ENCODE measurements at places on chromosomes 16 and 17. TPM values are rescaled to one million over a fixed set of nuclear protein-coding genes. Genes with fewer than 3 reads are reported as not detected.

GRCh38 chr16:30947541-30947858, 1.4 kb upstream of the ORAI3 start:
- DNase-seq, result no peak
- H3K4me3 ChIP-seq, result no peak overlapping the region
- H3K4me1 ChIP-seq, result peaks cover 37% of the 10 kb centered on the region
- H3K36me3 ChIP-seq, result peaks cover 43% of the 10 kb centered on the region
- H3K27ac ChIP-seq, result peak overlapping the region; percentile 97

GRCh38 chr16:73015612-73016487, 32.1 kb downstream of the ZFHX3 start:
- no peaks in the 10 kb centered on the region for H3K27me3 ChIP-seq
- no peaks in the 10 kb centered on the region for H3K4me1 ChIP-seq
- H3K4me3 ChIP-seq, result no peak overlapping the region
- H3K36me3 ChIP-seq, result no peaks in the 10 kb centered on the region

DNA sequence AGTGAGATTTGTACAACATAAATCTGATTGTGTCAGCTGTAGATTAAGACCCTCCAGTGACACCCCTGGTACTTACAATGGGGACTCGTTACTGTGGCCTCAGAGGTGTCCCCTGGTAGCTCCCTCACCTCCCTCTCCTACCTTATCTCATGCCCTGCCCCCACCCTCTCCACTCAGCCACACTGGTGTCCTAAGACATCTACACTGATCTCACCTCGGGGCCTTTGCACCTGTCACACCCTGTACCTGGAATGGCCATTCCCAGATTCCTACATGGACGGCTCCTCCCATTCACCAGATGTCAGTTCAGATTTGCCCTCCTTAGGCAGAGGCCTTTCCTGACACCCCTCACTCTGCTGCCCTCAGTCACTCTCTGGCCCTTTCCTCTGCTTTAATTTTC, 319.3 kb downstream of the CPPED1 start:
- no peak overlapping the region for H3K4me3 ChIP-seq

- no peak overlapping the region for H3K27ac ChIP-seq
- no peak for DNase-seq
- no peaks in the 10 kb centered on the region for H3K27me3 ChIP-seq
Observed at GRCh38 chr16:80996688-80997138, 10.0 kb downstream of the CMC2 start.

DNA sequence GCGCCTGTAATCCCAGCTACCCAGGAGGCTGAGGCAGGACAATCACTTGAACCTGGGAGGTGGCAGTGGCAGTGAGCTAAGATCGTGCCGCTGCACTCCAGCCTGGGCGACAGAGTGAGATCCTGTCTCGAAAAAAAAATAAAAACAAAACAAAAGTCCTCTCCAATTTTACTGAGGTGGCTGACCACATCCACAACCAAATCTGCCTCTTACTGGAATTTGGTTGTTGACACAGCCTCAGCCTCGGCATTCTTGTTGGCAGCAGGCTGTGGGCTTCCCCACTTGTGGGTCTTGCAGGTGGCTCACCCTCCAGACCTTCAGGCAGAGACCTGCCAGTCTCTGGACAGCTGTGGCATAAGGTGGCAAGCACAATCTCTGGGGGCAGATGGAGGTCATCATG, 15.6 kb downstream of the B4GALNT2 start:
- no peak for DNase-seq
- H3K27me3 ChIP-seq, result peaks cover 22% of the 10 kb centered on the region
- no peaks in the 10 kb centered on the region for H3K36me3 ChIP-seq
- no peak overlapping the region for H3K27ac ChIP-seq
- no peaks in the 10 kb centered on the region for H3K4me1 ChIP-seq

DNA sequence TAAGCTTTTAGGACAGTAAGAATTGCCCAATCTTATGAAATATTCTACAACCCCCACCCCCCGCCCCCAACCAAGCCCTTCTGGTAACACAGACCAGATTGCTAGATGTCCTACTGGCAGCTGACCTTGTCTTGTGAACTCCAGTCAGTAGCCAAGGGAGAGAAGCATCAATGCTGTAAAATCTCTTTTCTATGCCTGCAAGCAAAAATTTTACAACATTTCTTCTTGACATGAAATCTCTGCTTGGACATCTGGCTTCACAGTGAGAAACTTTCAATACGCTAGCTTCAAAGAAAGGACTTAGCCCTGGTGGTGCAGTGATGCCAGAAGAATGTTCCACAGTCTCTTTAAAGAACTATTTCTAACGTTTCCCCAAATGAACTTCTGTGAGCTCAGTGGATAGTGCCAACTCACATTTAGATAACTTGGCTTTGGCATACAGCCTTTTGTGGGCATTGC, 169.3 kb upstream of the AXIN2 start:
- no peaks in the 10 kb centered on the region for H3K36me3 ChIP-seq
- no peak overlapping the region for H3K27ac ChIP-seq
- no peak for DNase-seq
- no peak overlapping the region for H3K4me3 ChIP-seq

DNA sequence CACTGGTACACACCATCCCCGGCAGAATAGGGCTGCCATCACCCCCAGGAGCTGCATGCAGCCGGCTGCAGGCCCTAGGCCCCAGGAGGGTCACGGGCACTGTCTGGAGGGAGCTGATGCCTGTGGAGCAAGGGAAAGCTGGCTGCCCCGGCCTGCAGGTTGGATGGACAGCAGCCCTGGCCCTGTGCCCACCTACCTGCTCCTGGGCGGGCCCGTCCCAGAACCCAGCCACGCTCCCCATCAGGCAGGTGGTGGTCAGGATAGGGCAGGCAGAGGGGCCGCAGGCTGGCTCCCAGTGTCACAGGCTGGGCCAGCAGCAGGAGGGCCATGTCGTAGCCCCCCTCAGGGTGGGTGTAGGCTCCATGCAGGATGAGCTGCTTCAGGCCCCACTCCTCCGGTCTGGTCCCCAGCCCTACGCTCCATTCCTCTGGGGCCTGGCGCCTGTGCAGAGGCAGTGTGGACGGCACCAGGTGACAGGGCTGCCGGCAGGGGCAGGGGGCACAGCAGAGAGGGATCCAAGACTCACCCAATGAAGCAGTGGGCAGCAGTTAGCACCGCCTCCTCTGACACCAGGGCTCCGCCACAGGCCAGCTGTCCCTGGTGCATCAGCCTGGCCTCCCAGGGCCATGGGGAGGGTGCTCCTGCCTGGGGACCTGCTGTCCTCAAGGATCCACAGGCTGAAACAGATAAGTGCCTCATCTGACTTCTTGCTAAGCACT, 4.0 kb downstream of the PRSS53 start:
- peaks cover 25% of the 10 kb centered on the region for H3K4me1 ChIP-seq
- no peak for DNase-seq
- no peaks in the 10 kb centered on the region for H3K27me3 ChIP-seq
- H3K27ac ChIP-seq, result no peak overlapping the region
- peaks cover 99% of the 10 kb centered on the region for H3K36me3 ChIP-seq

- peaks cover 22% of the 10 kb centered on the region for H3K4me1 ChIP-seq
- H3K27ac ChIP-seq, result no peak overlapping the region
- H3K27me3 ChIP-seq, result no peaks in the 10 kb centered on the region
- no peak overlapping the region for H3K4me3 ChIP-seq
Observed at GRCh38 chr17:50475362-50475761, 3.3 kb upstream of the RSAD1 start.

GRCh38 chr16:75763204-75763603, 36.9 kb upstream of the CPHXL start:
- no peaks in the 10 kb centered on the region for H3K27me3 ChIP-seq
- H3K4me3 ChIP-seq, result no peak overlapping the region
- no peaks in the 10 kb centered on the region for H3K4me1 ChIP-seq
- no peak overlapping the region for H3K27ac ChIP-seq
- no peaks in the 10 kb centered on the region for H3K36me3 ChIP-seq

- no peaks in the 10 kb centered on the region for H3K4me1 ChIP-seq
- no peak overlapping the region for H3K4me3 ChIP-seq
- H3K27me3 ChIP-seq, result no peaks in the 10 kb centered on the region
- H3K36me3 ChIP-seq, result peaks cover 90% of the 10 kb centered on the region
- no peak overlapping the region for H3K27ac ChIP-seq
Observed at GRCh38 chr17:32458371-32458770, 14.1 kb downstream of the PSMD11 start.

GRCh38 chr17:14245002-14245401, 8.3 kb upstream of the CDRT15 start:
- no peak overlapping the region for H3K27ac ChIP-seq
- no peaks in the 10 kb centered on the region for H3K4me1 ChIP-seq
- H3K27me3 ChIP-seq, result no peaks in the 10 kb centered on the region
- no peaks in the 10 kb centered on the region for H3K36me3 ChIP-seq

DNA sequence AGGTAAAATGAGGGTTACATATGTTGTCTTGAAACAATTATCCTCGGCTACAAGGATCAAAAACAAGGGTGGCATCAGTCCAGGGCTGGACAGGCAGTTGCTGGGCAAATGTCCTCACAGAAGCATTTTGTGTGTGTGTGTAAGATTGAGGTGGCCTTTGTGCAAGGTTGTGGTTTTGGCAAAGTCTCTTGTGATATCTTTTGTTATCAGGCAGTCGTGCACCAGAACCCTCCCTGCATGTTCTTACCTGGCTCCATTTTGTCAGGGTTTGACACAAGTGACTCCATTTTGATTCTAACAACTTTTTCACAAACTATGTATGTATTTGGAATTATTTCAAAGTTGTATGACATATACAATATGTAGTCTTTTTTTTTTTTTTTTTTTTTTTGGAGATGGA, 20.0 kb downstream of the CHAD start:
- no peak overlapping the region for H3K27ac ChIP-seq
- H3K27me3 ChIP-seq, result no peaks in the 10 kb centered on the region
- DNase-seq, result no peak

GRCh38 chr17:79606487-79607281, 4.2 kb downstream of the RBFOX3 start:
- no peak overlapping the region for H3K27ac ChIP-seq
- H3K4me1 ChIP-seq, result no peaks in the 10 kb centered on the region
- no peaks in the 10 kb centered on the region for H3K36me3 ChIP-seq
- H3K27me3 ChIP-seq, result peaks cover 83% of the 10 kb centered on the region
- DNase-seq, result no peak

- no peak overlapping the region for H3K27ac ChIP-seq
- H3K4me3 ChIP-seq, result no peak overlapping the region
- H3K27me3 ChIP-seq, result peaks cover 23% of the 10 kb centered on the region
- DNase-seq, result no peak
- H3K36me3 ChIP-seq, result peaks cover 12% of the 10 kb centered on the region
Observed at GRCh38 chr16:361872-362701, 8.3 kb downstream of the MRPL28 start.

The PRR11 gene
- 0.66 TPM for total RNA-seq

The CRYM gene
- total RNA-seq, result not detected

The NGFR gene
- total RNA-seq, result 267 TPM

The SPN gene
- total RNA-seq, result 1.3 TPM

The SERPINF2 gene
- 6.1 TPM for total RNA-seq
